KBM-7 (cell line): ENCODE measurements at places on chromosomes 6 and 20.

- DNase-seq = no peak
Observed at GRCh38 chr6:106050538-106050937, 35.6 kb upstream of the PRDM1 start.

- peak; percentile 24 for DNase-seq
Observed at GRCh38 chr6:147508042-147508865, at the start of gene SAMD5. SAMD5 (plus strand) TSS chr6:147508690; CDS start chr6:147508929, 239 bp downstream.

GRCh38 chr6:155530219-155530834, 74.7 kb upstream of the NOX3 start:
- peak; percentile 37 for DNase-seq

GRCh38 chr6:117932676-117933075, 25.6 kb downstream of the SLC35F1 start:
- no peak for DNase-seq

DNA sequence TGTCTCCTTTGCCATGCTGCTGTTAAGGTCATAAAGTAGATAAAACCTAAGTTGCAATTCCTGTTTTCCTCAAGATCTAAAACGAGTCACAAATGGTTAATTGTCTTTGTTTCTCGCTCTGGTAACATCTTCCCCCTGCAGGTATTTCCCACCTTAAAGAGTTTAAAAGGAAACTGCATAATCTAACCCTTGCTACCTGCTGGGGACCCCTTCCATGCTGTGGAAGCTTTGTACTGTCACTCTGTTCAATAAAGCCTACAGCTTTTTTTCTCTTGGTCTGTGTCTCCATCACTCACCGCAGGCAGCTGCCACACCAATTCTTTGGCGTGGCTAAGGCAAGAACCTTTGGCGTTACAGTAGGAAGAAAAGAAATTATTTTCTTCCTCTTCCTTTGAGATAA, 117.7 kb upstream of the GJE1 start:
- no peak for DNase-seq

- DNase-seq = no peak
Observed at GRCh38 chr6:89644864-89645263, 6.3 kb upstream of the LYRM2 start.
